Left colon (tissue), 2 donors: ENCODE measurements at places on chromosomes 12 and 14. TPM values are rescaled to one million over a fixed set of nuclear protein-coding genes. Genes with fewer than 3 reads are reported as not detected.

The RPGRIP1 gene
- total RNA-seq, result 0.17 TPM

The KRT74 gene
- not detected for total RNA-seq

The RBP5 gene
- 2.0 TPM for total RNA-seq

The DAAM1 gene
- 38.1 TPM for total RNA-seq

The FBLN5 gene
- 13.2 TPM for total RNA-seq

The TTC9 gene
- total RNA-seq, result 0.34 TPM

The GLT1D1 gene
- not detected for total RNA-seq

The GPD1 gene
- total RNA-seq, result 4.3 TPM
